ENCODE measurements at places on chromosomes 2 and 18.

GRCh38 chr2:4020153-4020552 is 316.8 kb downstream of the DCDC2C start:
- DNase-seq, result no peak

DNA sequence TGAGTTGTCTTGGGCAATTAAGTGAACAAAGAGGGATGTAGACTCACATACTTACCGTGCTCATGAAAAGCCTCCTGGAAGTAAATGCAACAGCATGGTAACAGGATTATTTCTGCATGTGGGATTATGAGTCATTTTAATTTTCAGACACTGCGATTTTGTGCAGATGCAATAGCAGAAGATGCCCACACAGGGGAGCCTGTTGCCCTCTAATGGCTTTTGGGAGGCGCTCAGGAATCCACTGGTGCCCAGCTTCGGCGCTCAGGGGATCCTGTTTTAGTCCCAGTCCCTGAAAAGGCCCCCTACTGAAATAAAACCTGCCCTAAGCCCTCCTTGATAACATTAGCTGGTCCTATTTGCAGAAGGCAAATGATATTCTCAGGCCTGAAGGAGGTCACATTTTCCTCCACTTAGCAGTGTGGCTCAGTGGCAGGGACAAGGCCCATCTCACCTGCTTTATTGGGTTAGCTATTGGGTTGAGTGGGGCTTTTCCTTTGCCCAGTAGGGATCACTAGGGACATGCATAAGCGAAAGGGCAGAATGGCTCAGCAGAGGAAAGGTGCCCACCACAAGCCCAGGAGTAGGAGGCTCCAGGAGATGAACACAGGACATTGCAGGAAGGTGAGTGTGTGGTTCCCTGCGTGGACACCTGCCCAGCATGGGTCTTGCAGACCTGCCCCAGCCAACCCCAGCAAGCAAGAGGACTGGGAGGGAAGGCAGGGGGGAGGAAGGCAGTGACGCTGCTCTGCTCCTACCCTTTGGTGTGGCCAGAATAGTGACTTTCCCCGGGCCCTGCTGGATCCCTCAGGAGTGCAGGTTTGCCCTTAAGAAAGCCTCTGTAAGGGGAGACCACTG is 26.5 kb upstream of the KCNS3 start:
- DNase-seq, result no peak

GRCh38 chr2:113407446-113408099 is 29.9 kb upstream of the ZNG1B start:
- DNase-seq, result no peak

- DNase-seq, result no peak
Observed at GRCh38 chr2:123609077-123609476, 416.0 kb upstream of the CNTNAP5 start.

DNA sequence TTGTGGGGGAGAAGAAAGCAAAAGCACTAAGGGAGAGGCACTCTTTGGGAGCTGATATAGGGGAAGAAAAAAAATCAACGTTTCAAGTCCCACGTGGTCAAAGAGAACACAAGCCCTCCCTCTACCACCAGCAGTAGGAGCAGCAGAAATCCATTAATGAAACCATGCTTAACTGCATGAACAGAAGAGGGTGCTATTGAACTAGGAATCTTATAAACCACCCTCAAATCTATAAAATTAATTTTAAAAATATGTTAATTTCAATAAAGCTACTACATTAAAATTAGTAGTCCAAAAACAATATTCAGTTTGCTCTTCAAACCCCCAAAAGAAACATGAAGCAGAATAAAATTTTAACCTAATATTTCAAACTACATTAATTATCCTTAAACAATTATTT is 147.8 kb downstream of the TMEM18 start:
- no peak for DNase-seq
